ENCODE measurements at places on chromosomes 4 and X. TPM values are rescaled to one million over a fixed set of nuclear protein-coding genes. Genes with fewer than 3 reads are reported as not detected.

GRCh38 chr4:26503844-26504243 is 13.6 kb upstream of the CCKAR start:
- no peak for DNase-seq

DNA sequence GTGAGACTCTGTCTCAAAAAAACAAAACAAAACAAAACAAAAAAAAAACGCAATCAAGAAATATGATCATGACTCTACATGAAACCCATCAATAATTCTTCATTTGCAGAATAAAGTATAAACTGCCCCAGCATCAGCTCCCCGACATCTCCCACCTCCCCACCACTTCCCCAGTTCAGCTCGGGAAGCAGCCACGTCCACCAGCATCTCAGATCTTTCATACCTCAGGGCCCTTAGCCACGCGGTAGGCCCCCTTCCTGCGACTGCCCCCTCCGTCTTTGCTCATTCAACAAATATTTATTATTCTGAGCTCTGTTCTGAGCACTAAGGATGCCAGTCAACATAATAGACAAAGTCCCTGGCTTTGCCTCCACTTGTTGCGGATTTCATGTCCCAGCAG is 45.6 kb downstream of the DCTD start:
- no peak for DNase-seq

- DNase-seq = no peak
Measured at GRCh38 chr4:40490481-40490880, 139.2 kb downstream of the RBM47 start.

DNA sequence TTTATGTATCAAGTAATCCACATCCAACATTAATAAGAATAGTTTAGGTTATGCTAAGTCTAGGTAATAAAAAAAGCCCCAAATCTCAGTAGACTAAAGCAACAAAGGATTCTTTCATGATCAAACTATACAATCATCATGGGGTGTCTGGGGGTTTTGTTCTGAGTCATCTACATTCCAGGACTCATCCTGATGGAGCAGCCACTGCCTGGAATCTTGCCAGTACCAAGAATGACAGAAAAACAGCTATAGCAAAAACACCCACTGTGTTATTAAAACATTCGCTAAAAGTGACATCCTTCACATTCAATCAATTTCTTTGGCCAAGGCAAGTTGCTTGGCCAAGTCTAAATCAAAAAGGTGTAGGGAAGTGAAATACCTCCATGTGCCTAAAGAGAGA is 3.9 kb upstream of the ARHGEF38 start:
- DNase-seq = no peak

DNA sequence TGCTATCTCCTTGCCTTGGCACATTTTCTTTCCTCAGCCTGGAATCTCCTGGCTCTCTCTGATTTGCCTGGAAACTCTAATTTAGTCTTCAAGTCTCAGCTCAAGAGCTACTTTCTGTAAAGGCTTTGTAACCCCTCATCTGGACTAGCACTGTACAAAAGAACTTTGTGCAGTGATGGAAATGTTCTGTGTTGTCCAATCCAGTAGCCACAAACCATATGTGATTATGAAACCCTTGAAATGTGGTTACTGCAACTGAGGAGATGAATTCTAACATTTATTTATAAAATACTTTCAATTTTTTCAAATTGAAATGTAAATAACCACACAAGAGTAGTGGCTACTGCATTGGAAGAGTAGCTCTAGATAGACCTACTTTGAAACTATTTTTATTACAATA is 66.6 kb upstream of the HS3ST1 start:
- no peak for DNase-seq

GRCh38 chr4:5705647-5706320 is 2.6 kb downstream of the EVC2 start:
- no peak for DNase-seq

DNA sequence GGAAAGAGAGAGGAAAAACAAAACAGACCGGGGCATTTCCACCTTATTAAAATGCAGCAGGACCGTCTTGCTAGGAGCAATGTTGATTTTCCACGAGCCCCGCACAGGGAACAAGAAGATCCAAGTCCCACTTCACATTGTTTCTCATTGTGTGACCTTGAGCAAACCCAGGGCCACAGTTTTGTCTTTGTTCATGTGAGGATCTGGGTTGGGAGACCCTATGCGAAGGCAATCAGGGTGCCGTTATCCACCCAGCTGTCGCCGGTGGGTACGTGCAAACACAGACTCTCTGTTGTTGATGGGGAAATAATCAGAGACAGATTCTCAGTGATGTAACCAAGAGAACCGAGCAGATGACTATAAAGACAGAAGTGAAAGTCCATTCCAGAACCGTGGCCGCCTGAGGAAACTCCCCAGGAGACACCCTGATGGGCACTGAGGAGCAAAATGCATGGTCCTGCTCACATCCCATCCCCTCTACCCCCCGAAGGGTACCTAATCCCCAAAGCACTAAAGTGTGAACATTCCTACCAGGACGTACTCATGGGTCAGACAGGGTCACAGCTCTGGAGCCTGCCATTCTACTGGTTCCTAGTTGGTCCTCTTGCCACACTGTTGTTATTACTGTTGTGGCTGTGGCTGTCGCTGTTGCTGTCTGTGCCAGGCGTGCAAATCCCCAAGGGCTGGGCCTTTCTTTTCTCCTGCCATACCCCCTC is 102.7 kb upstream of the RBPJ start:
- DNase-seq = no peak

DNA sequence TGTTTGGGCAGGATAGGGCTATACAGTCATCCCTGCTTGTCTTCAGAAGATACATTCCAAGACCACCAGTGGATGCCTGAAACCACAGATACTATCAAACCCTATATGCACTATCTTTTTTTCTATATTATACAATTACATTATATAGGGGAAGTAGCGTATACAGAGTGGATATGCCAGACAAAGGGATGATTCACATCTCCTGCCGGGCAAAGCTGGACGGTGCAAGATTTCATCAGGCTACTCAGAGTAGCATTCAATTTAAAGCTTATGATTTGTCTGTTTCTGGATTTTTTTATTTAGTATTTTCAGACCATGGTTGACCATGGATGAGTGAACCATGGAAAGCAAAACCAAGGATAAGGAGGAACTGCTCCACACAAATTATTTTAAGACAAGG is 7.0 kb upstream of the AMTN start:
- no peak for DNase-seq

DNA sequence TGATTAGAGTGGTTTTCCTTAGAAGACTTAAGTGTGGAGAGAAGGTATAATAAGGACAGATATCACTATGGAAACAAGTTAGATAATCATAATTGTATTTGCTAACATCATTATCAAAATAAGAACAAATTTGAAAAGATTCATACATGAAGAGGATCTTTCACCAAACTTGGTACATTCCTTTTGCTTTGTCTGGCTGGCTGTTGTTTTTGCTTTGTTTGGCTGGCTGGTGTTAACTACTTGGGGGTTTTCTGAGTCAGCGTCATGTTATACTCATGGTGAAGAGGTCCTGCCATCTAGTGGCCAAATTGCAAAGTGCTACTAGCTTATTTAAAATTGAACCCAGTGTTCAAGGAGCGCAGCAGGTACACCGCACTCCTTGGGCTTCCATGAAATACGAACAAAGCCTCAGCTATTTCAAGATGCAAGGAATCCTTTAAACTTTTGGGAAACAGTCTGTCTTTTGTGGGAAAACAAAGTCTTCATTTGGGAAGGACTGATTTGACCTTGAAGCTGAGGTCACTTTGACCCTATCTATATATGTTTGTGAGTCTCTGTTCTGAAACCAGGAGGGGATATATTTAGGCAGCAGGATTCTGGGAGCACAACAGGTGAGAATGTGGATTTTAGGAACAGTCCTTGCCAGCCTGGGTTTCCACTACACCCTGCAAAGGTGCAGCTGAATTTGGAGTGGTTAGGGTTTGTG is 129.7 kb downstream of the PLS3 start:
- peak; percentile 22 for DNase-seq

DNA sequence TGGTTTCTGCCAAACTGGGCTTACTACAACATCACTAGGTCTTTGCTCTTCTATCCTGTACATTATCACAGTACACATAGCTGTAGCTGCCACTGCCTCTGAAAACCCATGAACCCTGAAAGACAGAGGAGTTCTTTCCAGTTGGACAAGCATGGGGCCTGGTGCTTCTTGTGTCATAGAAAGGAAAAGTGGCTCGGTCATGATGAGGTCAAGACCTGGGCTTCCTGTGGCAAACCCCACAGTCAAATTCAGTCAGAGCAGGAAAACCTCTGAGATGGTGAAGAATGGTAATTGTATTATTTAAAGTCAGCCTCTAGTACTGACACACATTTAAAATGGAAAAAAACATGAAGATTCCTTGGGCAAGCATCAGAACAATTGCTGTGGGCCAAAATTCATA is 133.3 kb upstream of the PRPS2 start:
- peak; percentile 10 for DNase-seq

DNA sequence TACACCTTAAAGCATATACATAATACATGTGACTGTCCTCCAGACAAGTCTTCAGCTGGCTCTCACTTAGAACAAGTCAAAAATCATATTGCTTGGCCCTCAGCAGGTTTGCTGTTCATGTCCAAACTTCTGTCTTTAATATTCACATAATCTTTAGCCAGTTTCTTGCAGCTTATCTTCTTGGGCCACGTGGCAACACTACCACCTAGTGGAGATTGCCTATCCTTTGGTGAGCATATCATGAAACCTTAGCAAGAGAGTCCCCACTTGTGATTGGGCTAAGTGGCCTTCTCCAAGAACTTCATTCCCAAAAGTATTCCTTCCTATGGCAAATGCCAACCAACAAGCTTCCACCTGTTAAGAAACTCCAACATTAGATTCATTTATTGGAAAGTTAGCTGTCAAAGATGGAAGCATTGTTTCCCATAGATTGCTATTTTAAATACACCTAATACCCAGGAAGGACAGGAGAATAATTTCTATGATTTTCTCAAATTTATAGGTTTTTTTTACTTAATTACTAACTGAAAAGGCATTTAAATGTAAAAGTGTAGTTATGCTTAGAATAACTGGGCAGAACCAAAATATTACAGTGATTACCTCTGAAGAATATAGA is 231.9 kb upstream of the INTU start:
- peak; percentile 61 for DNase-seq

DNA sequence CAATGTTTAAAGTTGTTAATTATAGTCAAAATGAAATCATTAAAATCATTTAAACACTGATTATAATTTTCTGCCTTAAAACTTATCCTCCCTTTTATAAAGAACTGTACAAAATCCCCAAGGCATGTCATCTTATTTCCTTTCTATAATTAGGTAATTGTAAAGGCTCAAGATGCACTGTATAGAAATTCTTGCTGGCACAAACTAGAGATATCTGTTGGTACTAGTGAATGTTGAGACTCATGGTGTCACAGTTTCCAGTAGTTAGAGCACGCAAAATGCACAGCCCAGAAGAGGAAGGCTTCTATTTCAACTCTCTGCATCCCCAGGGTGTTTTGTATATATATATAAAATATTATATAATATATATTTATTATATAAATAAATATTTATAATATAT is 22.7 kb upstream of the PLA2G12A start:
- no peak for DNase-seq

- DNase-seq = no peak
Measured at GRCh38 chr4:38606587-38606905, 57.5 kb upstream of the KLF3 start.

DNA sequence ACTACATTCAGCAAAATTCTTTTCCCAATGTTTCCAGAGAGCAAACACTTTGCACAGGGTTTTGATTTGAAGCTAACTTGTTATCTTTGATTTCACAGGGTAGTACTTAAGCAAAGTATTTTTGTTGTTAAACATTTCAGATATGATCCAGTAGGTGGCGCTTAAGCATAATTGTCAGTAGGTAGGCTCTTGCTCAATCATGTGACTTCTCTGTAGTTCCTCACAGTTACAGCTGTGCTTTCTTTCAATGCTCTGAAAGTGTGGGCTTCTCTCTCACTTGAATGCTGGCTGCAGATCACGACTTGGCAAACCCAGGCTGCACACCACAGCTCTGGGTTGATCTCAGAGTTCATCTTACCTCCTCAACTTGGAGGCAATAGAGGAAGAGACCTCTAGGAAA is 1016.5 kb downstream of the SH3BGRL start:
- no peak for DNase-seq

DNA sequence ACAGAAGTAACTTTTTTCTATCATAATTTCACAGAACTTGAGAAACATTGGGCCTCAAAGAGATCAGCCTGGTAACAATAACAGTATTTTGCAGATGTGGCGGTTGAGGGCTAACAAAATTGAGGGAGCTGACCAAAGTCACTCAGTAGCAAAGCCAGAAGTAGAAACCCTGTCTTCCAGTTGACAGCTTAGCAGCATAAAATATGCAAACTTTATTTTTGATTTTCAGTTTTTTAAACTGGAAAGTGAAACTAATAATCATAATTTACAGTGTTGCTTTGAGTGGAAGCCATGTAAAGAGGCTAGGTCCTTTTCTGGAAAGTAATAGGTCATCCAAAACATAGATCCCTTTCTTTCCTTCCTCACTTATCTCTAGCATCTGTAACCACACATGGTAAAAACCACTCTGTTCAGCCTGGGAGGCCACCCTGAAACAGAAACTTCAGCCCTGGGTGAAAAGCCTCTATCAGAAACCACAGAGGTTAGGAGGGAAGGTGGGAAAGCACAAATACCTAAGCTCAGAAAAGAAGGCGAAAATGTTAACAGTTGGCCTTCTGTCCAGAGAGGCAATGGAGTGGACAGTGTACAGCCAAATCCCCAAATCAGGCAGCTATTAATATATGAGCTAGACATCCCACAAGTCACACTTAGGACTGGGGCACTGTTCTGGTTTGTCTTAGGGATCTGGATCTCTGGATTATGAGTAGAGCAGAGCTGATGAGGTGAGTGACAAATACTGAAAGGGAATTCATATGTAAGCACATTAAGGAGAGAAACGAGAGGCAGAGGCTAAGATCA is 61.1 kb upstream of the ARSJ start:
- DNase-seq = no peak

GRCh38 chrX:32985544-32985943 is 225.8 kb downstream of the DMD start:
- DNase-seq = no peak

- DNase-seq = no peak
Measured at GRCh38 chr4:160319868-160320260, 1217.0 kb downstream of the RAPGEF2 start.

- DNase-seq = no peak
Measured at GRCh38 chr4:137923494-137923893, 318.7 kb downstream of the SLC7A11 start.

Gene CD38
- 11.6 TPM for total RNA-seq

Gene TDO2
- not detected for total RNA-seq

Gene HSFX1
- 0.43 TPM for total RNA-seq

Gene AWAT2
- total RNA-seq = not detected

Gene HSFX4
- total RNA-seq = not detected

Gene IL21
- 65.1 TPM for total RNA-seq

Gene CSAG1
- total RNA-seq = not detected

Gene MOB1B
- 19.9 TPM for total RNA-seq

Gene SGMS2
- total RNA-seq = 0.36 TPM

Gene MAGEE1
- total RNA-seq = 3.2 TPM

Gene SLC4A4
- total RNA-seq = 0.43 TPM

Gene GPR78
- total RNA-seq = not detected

Gene NAP1L2
- 3.1 TPM for total RNA-seq

Gene PYURF
- 49.0 TPM for total RNA-seq

Gene BST1
- total RNA-seq = 0.67 TPM

Gene SPOCK3
- not detected for total RNA-seq

Gene PCSK1N
- 2.7 TPM for total RNA-seq

Measured in activated CD4-positive, alpha-beta memory T cell treated with anti-CD3 and anti-CD28 coated beads for 36 hours (primary cell).